Transverse colon (tissue), 4 donors: ENCODE measurements at places on chromosomes 16 and 17.

- no peak for DNase-seq
Measured at GRCh38 chr17:35559495-35560210, 966 bp downstream of the SLFN14 start.

- no peak for DNase-seq
Measured at GRCh38 chr17:62681061-62681938, 53.8 kb downstream of the MRC2 start.

- DNase-seq: peak; percentile 83
Measured at GRCh38 chr16:88069397-88070168, 118.3 kb downstream of the BANP start.

GRCh38 chr16:19446886-19447285 lies 29.2 kb downstream of the TMC5 start:
- DNase-seq: no peak

DNA sequence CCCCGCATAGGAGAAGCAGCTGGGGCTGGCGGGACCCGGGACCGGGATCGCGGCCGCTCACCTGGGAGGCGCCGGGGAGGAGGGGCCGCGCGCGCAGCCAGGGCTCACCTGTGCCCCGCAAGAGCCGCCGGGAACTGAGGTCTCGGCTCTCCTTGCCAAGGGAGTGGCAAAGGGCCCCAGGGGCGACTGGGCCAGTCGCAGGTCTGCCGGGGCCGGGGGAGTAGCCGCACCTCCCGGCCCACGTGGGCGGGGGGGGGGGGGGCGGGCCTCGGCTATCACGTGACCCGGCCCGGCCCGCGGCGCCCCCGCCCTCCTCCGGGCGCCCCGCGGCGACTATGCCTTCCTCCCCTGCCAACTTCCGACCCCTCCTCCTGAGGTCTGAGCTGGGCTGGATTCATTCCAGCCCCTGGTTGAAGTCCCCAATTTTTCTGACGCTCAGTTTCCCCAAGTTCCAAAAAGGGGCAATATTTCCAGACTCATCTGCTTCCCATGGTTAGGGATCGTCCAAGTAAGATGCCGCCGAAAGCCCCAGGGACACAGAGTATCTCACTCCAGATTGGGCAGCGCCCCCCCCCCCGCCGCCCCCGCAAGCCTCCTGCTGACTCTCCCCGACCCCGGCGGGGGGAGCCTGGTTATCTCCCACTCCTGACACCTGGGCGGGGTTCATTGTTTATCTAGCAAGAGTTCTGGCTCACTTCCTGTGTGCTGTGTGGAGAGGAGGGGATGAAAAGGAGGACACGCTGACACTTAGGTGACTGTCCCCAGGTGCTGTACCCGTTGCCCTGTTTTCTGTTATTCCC lies at the start of gene TMC6:
Gene TMC6 (minus strand): TSS at position 205 of the 800 bp plus-strand sequence. CDS start 1,923 bp downstream, outside the sequence.
- peak; percentile 83 for DNase-seq

DNA sequence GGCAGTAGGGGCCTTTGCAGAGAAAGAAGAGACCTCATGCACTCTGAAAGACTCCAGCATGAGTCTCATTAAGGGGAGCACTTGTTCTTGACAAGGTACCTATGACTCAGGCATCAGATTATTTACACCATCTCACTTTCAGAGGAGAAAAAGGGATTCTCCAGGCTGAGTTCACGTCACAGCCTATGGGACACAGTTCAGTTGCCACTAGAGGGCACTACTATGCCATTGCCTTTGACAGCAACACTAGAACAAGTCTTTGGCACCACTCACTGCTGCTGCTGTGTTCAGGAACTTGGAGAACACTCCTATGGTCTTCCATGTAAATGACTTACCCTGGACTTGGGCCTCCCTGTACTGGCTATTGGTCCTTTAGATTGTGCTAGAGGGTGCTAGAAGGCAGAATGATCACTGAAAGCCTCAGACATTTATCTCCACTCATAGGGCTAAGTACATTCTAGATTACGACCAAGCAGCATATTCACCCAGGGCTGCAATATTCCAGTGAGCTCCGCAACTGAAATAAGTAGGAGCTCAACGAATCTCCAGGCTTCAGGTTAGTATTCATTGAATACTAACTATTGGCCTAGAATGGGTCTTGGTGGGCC lies 225.1 kb upstream of the CA10 start:
- peak; percentile 60 for DNase-seq

DNA sequence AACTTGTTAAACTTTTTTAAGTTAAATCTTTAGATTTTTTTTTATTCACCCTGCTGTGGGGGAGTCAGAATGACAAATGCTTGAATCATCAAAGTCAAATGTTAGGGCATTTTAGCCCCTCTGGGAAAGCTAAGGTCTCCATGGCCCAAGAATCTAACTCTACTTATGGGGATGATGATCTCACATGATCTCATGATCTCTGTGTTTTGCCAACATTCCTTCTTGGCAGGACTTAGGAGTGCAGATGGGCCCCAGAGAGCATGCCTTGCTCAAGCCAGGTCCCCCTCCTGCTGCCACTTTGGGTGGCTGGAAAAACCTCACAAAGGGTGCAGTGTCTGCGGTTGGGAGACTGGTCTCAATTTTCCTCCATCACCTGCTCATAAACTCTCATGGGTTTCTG lies 108.6 kb downstream of the PRKCB start:
- no peak for DNase-seq

DNA sequence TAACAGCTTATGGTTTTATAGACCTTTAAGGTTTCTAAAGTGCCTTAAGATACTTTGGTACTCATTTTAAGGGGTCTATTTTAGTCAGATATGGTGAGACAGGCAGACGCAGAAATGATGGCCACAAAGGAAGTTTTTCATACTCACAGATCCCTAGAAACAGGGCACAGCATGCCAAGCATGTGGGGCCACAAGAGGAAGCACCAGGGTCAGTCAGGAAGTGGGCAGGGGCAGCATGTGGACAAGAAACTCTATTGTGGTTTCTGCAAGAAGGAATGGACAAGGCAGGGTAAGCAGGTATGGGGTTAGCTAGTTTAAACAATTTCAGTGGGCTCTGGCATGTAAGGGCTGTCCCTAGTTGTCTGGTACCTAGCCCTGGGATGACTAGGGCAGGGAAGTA lies 8.5 kb downstream of the EFCAB3 start:
- DNase-seq: no peak

DNA sequence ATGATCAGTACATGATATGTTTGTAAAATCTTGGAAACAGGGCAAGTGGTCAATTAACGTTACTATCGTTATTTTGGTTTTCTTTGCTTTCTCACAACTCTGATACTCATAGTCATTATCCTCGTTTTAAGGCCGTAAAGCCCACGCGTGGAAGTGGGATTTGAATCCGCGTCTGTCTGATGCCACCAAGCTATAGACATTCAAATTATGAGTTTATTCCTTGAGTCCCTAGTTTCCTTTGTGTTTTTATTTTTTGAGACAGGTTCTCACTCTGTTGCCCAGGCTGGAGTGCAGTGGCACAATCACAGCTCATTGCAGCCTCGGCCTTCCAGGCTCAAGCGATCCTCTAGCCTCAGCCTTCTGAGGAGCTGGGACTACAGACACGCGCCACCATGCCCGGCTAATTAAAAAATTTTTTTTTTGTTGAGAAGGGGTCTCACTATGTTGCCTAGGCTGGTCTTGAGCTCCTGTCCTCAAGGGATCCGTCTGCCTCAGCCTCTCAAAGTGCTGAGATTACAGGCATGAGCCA lies 1.0 kb downstream of the DCTN5 start:
- DNase-seq: no peak

DNA sequence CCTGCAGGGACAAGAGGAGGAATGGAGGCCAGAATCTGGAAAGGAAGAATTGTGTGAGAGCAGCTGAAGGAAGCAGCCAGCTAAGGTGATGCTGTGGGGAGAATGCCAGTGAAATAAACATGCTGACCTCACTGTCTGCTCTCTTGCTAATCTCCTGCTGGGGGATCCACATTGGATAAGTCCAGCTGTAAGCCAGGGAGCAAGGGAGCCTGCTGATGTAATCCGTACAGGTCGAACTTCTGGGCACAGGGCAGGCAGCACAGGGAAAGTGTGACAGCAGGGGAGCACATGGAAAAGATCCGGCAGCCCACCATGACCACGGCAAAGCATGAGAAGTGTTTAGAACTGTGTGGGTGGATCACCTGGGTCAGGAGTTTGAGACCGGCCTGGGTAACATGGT lies 7.5 kb upstream of the XPO6 start:
- no peak for DNase-seq

DNA sequence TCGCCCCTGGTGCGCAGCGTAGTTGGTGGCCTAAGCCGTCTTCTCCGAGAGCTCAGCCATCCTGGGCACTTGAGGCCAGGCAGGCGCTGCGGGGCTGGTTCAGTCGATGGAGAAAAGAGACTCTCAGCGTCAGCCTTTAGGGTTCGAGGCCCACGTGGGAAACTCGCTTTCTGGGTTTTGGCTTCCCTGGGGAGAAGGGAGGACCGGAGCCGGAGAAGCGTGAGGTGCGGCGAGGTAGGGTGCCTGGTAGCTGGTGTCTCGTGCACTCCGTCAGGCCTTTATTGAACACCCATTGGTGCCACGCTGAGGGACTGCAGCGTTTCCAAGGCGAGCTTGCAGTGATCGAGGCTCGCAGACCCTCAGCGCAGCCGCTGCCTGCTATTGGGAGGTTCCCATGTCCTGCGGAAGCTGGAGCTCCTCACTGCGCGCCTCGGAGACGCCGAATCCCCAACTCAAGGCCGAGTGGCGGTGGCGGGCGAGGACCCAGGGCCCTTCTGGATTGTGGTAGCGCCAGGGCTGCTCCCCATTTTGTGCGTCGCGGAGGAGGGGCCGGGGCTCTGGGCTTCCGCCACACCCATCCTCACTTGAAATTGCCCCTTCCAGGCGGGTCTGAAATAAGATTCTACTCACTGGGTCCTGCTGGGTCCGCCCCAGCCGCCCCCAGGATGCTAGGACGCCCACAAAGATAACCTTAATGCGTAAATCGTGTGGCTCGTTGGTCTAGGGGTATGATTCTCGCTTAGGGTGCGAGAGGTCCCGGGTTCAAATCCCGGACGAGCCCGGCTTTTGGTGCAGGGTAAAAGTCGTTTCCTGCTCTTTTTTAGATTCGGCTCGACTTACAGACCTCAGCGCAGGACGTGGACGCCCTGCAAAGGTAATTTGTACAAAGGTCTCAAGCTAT lies 1.2 kb downstream of the OR1F1 start:
- DNase-seq: no peak
